Endodermal cell (in vitro differentiated cells): ENCODE measurements at places on chromosomes 1 and 21. TPM values are rescaled to one million over a fixed set of nuclear protein-coding genes. Genes with fewer than 3 reads are reported as not detected.

GRCh38 chr1:89779151-89779940 is 41.5 kb upstream of the LRRC8D start:
- no peak overlapping the region for H3K27ac ChIP-seq
- peaks cover 2% of the 10 kb centered on the region for H3K4me1 ChIP-seq
- peaks cover 10% of the 10 kb centered on the region for H3K27me3 ChIP-seq
- H3K36me3 ChIP-seq, result no peaks in the 10 kb centered on the region
- DNase-seq, result no peak

The SELENON gene
- total RNA-seq, result 72.8 to 94.9 TPM (median 91.2 TPM) in 3 replicates

- no peak overlapping the region for H3K27ac ChIP-seq
- no peak overlapping the region for H3K4me3 ChIP-seq
- H3K27me3 ChIP-seq, result no peaks in the 10 kb centered on the region
- no peaks in the 10 kb centered on the region for H3K4me1 ChIP-seq
Observed at GRCh38 chr1:243575070-243575469, 275.0 kb downstream of the AKT3 start.

The SPRR1B gene
- not detected in 2 replicates for total RNA-seq

GRCh38 chr1:36834586-36834985 is 199.7 kb downstream of the GRIK3 start:
- H3K4me3 ChIP-seq, result no peak overlapping the region
- H3K4me1 ChIP-seq, result no peaks in the 10 kb centered on the region
- DNase-seq, result no peak
- H3K27ac ChIP-seq, result no peak overlapping the region
- no peaks in the 10 kb centered on the region for H3K27me3 ChIP-seq

GRCh38 chr1:14602136-14602535 is 3.7 kb downstream of the KAZN start:
- peaks cover 18% of the 10 kb centered on the region for H3K27me3 ChIP-seq
- no peak for DNase-seq
- H3K36me3 ChIP-seq, result no peaks in the 10 kb centered on the region
- no peaks in the 10 kb centered on the region for H3K4me1 ChIP-seq
- no peak overlapping the region for H3K27ac ChIP-seq
- H3K4me3 ChIP-seq, result no peak overlapping the region

The GPR3 gene
- 2.1 to 4.4 TPM (median 4.1 TPM) in 3 replicates for total RNA-seq

DNA sequence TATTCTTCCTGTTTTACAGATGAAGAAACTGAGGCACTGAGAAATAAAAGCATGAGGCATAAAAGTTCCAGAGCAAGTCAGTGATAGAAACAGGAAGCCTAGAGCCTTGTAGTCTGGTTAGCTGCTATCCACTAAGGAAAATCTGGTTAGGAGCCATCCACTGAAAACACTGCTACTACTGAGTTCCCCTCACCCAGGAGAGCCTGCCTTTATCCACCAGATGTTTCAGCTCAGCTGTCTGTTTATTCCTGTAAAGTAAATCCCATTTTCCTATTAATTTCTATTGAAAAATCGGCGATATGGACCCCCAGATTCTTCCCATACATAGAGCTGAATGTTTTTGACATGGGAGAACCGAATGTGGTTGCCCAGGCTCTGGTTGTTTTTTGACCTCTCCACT is 63.7 kb upstream of the LMO4 start:
- H3K27me3 ChIP-seq, result no peaks in the 10 kb centered on the region
- H3K36me3 ChIP-seq, result no peaks in the 10 kb centered on the region
- DNase-seq, result no peak
- no peak overlapping the region for H3K4me3 ChIP-seq

GRCh38 chr21:44762221-44763049 is 39.2 kb downstream of the UBE2G2 start:
- no peak overlapping the region for H3K4me3 ChIP-seq
- DNase-seq, result no peak
- no peaks in the 10 kb centered on the region for H3K27me3 ChIP-seq
- H3K27ac ChIP-seq, result no peak overlapping the region
- no peaks in the 10 kb centered on the region for H3K4me1 ChIP-seq
- no peaks in the 10 kb centered on the region for H3K36me3 ChIP-seq

The SIKE1 gene
- 67.5 and 72.2 TPM in 2 replicates for total RNA-seq

The ANKRD35 gene
- total RNA-seq, result 0.88 and 1.2 TPM in 2 replicates

The OR2T11 gene
- not detected in 2 replicates for total RNA-seq

The PCAT6 gene
- 2.3 and 3.6 TPM in 2 replicates for total RNA-seq

GRCh38 chr1:35499652-35500176 is 57.5 kb downstream of the KIAA0319L start:
- H3K27ac ChIP-seq, result no peak overlapping the region
- peak; percentile 51 for DNase-seq
- H3K4me1 ChIP-seq, result peaks cover 10% of the 10 kb centered on the region
- H3K4me3 ChIP-seq, result no peak overlapping the region

DNA sequence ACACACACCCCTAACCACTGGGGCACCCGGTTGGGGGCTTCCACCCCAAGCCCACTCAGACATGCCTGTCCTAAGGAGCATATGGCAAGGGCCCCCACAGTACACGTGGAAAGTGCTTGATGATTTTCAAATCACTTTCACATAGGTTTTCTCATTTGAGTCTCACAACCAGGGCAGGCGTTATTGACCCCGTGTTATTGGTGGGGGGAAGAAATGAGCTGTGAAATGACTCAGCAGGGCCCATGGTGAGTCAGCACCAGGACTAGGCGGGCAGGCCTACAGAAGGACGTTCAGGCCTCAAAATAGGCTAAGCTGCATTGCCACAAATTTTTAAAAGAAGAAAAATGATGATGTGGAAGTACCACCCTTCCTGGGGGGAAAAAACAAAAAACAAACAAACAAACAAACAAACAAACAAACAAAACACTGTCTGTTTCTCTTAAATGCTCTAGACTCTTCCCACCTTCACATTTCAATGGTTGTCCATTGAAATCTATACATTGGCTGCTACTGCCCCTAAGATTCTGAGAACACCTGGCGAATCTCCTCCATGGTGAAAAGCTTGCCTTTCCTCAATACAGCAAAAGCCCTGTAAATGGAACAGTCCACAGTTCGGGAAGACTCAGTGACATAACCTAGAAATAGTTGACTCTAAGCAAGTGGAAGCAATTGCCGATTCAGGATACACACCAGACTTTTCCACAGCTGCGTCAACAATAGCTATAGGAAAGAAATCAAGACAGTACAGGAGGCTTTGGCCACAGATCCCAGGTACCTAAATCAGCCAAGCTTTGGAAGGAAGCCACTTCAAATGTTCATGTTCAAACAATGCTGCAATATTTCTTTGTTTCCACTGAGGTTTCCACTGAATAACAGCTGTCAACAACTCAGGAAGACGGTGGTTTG is 234.7 kb downstream of the TOMM20 start:
- H3K27me3 ChIP-seq, result no peaks in the 10 kb centered on the region
- H3K4me1 ChIP-seq, result peaks cover 4% of the 10 kb centered on the region
- DNase-seq, result no peak
- no peaks in the 10 kb centered on the region for H3K36me3 ChIP-seq
- H3K4me3 ChIP-seq, result no peak overlapping the region
- no peak overlapping the region for H3K27ac ChIP-seq

GRCh38 chr1:7733276-7733675 is 37.8 kb upstream of the VAMP3 start:
- H3K4me3 ChIP-seq, result no peak overlapping the region
- H3K36me3 ChIP-seq, result peaks cover 23% of the 10 kb centered on the region
- no peak overlapping the region for H3K27ac ChIP-seq
- DNase-seq, result no peak
- H3K27me3 ChIP-seq, result no peaks in the 10 kb centered on the region

DNA sequence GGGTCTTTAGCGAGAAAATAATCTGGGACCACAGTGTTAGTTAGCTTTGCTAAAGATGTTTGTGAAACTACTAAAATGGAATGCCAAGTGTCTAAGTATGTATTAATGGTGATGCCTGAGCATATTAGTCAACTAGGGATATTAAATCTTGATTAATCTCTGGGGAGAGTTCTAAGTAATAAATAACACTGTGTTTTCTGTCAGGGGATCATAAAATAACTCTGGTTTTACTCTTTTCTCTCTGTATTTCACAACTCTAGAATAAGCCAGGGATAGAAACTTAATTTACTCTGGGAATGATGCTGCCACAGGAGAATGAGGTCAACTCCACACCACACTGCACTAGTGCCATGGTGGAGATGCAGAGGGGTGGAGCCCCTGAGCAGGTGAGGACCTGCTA is 399.2 kb downstream of the PTBP2 start:
- H3K4me3 ChIP-seq, result no peak overlapping the region
- DNase-seq, result no peak
- H3K4me1 ChIP-seq, result no peaks in the 10 kb centered on the region
- H3K27ac ChIP-seq, result no peak overlapping the region
- H3K36me3 ChIP-seq, result no peaks in the 10 kb centered on the region

The ADCY10 gene
- total RNA-seq, result 0.13 and 0.18 TPM in 2 replicates

- DNase-seq, result no peak
- H3K36me3 ChIP-seq, result peaks cover 90% of the 10 kb centered on the region
- no peaks in the 10 kb centered on the region for H3K27me3 ChIP-seq
- H3K27ac ChIP-seq, result no peak overlapping the region
- no peaks in the 10 kb centered on the region for H3K4me1 ChIP-seq
- no peak overlapping the region for H3K4me3 ChIP-seq
Observed at GRCh38 chr1:23282957-23283356, 61.1 kb downstream of the HNRNPR start.

GRCh38 chr1:89269277-89269676 is 3.4 kb downstream of the GBP5 start:
- H3K4me3 ChIP-seq, result no peak overlapping the region
- H3K27me3 ChIP-seq, result no peaks in the 10 kb centered on the region
- DNase-seq, result no peak
- no peaks in the 10 kb centered on the region for H3K4me1 ChIP-seq
- H3K27ac ChIP-seq, result no peak overlapping the region

DNA sequence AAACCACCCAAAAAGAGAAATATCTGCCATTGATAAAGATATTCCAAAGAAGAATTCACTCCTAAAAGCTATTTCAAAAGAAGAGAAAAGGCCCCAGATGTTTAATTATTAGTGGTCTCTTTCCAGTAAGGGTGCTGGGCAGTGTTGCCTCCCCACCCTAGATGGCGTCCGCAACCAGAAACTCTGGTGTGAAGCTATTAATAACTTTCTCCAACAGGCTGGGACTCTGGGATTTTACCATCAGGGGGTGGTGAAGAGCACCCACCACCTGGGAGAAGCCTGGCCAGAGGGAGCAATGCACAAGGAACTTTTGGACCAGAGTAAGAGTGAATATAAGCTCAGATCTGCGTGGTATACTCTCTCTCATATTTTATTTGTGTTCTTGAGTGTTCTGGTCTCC is 115.4 kb upstream of the TIAM1 start:
- H3K27me3 ChIP-seq, result no peaks in the 10 kb centered on the region
- no peak overlapping the region for H3K4me3 ChIP-seq
- H3K27ac ChIP-seq, result no peak overlapping the region
- DNase-seq, result peak; percentile 72

DNA sequence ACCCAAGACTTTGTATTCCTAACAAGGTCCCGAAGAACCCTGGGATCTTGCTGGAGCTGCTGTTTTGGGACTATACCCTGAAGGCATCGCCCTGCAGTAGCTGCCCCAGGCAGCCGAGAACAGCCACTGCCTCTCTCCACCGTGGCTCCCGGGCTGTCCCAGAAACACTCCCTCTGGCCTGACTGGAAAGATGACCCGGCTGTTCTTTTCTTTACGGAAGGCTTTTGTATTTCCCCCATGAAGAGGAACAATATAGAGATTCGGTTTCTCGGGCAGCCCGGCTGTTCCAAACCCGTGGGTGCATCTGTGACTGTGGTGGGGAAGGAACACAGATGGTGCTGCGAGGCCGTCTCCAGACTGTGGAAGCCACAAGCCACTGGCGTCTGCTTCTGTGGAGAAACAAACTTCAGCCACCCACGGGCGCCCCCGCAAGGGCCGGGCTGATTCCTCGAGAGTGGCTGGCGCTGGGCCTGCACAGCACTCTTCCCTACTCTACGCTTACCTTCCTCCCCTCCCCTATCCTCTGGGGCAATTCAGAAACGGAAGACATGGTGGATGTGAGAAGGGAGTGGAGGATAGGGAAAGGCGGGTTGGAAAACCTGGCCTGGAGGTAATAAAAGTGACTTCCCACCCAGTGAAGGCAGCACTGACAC is 33.7 kb upstream of the VASH2 start:
- H3K27me3 ChIP-seq, result no peaks in the 10 kb centered on the region
- H3K4me3 ChIP-seq, result no peak overlapping the region
- peak; percentile 89 for DNase-seq
- H3K36me3 ChIP-seq, result no peaks in the 10 kb centered on the region

DNA sequence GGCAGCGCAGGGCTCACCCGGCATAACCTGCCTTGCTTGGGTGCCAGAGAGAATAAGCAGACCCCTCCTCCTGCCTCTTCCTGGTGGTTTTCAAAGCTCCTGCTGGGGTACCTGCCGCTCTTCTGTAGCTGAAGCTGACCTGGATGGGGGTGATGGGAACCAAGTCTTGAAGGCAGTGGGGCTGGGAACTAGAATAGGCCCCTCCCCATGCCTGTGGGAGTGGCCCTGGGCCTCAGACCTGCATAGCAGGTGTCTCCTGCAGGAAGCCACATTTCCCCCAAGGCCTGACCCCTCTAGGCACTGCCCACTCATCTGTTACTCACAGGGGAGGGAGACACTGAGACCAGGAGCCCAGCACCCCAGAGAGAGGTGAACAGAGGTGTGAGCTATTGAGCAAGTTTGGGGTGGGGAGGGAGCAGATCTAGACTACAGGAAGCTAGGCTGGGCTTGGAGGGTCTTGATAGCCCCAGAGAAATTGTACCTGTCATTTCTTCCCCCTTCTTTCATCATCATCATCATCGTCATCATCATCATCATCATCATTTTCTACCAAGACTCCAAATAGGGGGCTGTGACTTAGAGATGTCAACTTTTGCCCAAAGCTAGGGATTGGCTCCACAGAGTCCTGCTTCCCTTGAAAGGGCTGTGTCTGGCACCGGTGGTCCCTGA is 10.1 kb downstream of the PADI1 start:
- H3K27ac ChIP-seq, result no peak overlapping the region
- H3K4me3 ChIP-seq, result no peak overlapping the region
- H3K4me1 ChIP-seq, result no peaks in the 10 kb centered on the region
- DNase-seq, result no peak
- H3K36me3 ChIP-seq, result no peaks in the 10 kb centered on the region

DNA sequence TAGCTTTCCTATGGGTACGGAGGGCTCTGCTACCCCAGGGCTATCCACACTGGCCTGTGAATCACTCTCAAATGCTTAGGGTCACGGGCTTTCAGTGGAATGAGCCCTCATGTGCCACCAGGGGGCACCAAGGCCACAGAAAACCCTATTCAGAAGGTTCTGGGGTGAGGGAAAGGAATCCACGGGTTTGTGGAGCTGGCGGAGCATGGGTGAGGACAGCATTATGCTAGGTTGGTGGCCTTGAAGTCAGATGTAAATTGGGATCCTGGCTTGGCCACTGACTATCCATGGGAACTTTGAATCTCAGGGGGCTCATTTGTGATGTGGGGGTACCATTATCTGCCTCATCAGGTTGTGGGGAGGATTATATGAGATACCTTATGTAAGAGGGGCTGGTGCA is 5.1 kb upstream of the LAMTOR5 start:
- peak; percentile 95 for DNase-seq
- no peak overlapping the region for H3K4me3 ChIP-seq
- H3K36me3 ChIP-seq, result no peaks in the 10 kb centered on the region
- H3K27ac ChIP-seq, result no peak overlapping the region
